ENCODE measurements at places on chromosomes 7 and 10.

GRCh38 chr7:137970253-137970975, 31.5 kb downstream of the CREB3L2 start:
- no peak for DNase-seq

DNA sequence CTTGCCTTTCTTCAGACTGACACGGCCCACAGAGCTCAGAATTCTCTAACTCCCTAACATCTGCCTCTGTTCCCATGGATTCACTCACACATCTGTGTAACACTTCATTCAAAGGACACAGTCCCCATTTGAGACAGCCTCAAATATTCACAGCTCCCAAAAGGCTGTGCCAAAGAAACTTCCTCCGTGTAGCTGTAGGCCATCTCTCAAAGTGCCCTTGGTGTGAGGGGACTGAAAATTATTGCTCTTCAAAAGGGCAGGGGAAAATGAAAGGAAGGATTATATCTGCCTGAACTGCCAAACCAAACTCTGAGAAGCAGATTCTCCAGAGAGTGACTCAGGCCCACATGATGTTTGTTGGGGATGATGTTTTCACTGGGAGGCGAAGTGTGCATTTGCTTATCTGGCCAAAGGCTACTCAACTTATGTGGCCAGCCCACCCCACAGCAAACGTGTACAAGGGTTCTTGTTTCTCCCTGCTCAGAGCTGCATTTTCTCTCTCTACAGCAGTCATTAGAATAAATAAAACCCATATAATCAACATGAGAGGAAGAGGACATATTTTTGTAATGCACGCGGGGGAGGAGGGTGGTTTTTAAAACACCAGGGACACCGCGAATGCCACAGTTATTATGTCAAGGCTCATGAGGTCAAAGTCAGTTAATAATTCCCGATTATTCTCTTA, 302.4 kb upstream of the NFE2L3 start:
- DNase-seq, result no peak

DNA sequence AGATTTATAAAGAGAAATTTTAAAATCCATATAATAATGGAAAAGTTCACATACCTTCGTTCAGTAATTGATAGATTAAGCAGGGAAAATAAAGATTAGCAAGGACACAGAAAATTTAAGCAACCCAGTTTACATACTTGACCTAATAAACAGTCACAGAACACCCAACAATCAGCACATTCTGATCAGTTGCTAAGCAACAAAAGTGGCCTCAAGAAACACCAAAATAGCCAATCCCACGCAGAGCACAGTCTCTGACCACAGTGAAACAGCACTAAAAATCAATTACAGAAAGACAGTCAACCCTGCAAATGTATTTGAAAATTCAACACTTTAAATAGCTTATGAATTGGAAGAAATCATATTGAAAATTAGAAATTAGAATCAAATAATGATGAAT, 39.3 kb upstream of the DRGX start:
- DNase-seq, result no peak

DNA sequence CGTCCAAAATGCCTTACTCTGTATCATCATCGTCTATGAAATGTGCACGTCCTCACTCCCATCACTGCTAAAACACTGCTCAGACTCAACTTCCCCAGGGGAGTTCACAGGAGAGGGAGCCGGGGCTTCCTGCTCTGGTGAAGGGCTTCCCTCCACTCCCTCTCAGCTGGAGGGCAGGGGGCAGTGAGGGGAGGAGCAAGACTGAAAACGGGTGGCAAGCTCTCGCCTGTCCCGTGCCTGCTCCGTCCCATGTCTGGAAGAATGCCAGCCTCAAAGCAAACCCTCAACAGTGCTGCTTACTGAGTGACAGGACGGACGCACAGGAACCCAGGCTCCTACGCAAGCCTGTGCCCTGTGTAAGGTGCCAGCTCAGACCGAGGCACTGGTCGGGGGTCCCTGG, 25.1 kb downstream of the PRKAG2 start:
- no peak for DNase-seq

DNA sequence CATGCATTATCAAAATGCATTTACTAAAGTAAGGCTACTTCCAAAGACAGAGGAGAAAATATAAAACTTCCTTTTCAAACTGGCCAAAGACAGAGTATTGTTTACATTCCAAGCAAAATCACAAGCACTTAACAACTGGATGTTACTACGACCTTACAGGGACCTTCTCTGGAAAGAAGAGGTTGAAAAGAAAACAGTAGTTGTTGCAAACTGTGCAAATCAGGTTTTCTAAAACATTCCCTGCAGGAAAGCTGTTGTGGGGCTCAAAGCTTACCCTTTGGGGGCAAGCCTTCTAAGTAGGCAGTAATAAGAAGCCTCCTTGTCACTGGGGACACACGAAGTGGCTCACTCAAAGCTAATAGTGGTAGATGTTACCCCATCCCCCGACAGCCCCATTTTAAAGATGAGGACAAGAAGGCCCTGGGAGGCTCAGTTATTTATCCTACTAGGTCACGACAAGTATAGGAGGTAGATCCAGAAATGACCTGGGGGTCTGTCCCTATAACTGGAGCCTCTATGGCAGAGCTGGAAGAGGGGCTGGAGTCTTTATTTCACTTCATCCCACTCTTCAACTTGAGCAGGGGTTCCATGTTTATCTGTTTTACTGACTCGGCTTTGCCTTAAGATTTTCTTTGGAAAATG, 46.6 kb downstream of the ATXN7L1 start:
- DNase-seq, result no peak

- no peak for DNase-seq
Observed at GRCh38 chr10:14478604-14479003, 147.9 kb upstream of the FRMD4A start.

- DNase-seq, result no peak
Observed at GRCh38 chr7:151796091-151796870, 80.6 kb downstream of the PRKAG2 start.

DNA sequence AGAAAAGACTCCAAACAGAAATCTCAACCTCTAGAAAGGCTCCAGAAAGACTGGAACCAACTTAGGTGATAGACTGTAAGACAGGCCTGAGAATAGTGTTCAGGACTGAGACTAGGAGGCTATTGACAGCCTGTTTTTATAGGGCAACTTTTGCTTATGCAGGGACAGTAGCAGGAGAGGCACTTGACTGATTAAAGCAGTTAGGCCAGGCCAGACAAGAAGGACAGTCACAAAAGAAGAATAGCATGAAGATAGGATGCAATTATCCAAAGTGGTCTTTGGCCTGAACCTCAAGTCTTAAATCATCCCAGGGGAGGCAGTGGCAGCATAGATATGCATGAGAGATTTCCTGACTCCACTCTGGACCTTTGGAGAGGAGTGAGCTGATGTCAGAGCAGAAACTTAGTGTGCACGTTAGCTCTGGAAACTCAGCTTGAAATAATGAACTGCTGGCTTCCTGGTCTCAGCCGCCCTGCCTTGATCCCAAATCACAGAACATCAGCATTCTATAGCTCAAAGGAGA, 290.6 kb downstream of the SORCS3 start:
- no peak for DNase-seq

DNA sequence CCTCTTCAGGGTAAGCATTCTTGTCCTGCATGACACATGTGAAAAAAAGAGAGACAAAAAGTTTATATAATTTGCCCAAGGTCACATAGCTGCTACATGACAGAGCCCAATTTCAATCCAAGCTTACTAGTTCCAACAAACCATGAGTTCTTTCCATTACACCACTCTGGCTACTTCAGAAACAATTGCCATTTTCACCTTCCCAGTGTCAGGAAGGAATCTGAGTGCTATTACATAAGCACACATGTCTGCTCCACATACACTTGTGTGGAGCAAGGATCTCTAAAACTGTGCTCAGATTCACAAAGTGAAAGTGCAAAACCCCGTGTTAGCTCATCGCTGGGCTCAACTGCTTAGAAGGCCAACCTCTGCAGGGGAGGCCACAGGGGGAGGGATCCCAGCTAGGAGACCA, 356.2 kb upstream of the NFE2L3 start:
- no peak for DNase-seq
